ENCODE measurements at places on chromosomes 12 and 14.

- DNase-seq, result no peak
Observed at GRCh38 chr14:41055589-41055988, 551.1 kb upstream of the LRFN5 start.

- no peak for DNase-seq
Observed at GRCh38 chr12:10554228-10554755, 48.6 kb downstream of the EIF2S3B start.

- DNase-seq, result no peak
Observed at GRCh38 chr14:73263606-73264005, 26.3 kb downstream of the PAPLN start.

GRCh38 chr14:90137807-90138206, 76.0 kb downstream of the KCNK13 start:
- no peak for DNase-seq

GRCh38 chr12:68798882-68799234, 9.1 kb upstream of the MDM2 start:
- no peak for DNase-seq

DNA sequence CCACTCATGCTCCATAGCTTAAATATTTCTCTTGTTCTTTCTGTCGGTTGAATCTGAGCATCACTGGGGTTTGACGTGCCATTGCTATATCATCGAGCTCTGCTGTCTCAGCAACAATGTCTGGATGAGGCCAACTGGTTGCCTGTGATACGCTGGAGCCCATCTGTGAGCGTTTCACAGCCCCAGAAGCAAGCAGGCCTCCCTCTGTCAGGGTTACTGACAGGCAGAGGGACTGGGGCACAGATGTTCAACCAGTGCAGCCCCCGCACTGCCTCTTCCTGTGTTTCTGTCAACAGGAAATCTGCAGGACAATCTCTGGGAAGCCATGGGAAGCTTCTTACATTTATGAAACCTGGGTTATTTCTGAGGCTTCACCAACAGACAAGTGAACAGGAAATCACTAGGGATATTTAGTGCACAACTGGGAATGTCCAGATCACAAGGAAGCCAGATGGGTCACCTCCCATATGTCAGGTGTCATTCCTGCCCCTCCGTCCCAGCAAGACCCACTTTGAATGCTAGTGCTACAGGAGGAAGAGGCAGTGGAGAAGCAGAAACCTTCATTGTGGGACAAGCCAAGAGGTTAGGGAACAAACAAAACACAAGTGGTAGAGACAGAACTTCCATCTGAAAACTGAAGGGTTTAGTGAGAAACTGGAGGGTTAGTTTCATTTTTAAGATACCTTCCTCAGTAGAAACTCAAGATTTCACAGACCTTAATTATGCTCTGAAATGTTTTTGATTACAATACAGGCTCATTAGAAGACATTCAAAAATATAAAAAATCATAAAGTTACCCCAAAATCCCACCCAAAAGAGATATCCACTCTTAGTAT, 24.1 kb downstream of the DMAC2L start:
- no peak for DNase-seq

DNA sequence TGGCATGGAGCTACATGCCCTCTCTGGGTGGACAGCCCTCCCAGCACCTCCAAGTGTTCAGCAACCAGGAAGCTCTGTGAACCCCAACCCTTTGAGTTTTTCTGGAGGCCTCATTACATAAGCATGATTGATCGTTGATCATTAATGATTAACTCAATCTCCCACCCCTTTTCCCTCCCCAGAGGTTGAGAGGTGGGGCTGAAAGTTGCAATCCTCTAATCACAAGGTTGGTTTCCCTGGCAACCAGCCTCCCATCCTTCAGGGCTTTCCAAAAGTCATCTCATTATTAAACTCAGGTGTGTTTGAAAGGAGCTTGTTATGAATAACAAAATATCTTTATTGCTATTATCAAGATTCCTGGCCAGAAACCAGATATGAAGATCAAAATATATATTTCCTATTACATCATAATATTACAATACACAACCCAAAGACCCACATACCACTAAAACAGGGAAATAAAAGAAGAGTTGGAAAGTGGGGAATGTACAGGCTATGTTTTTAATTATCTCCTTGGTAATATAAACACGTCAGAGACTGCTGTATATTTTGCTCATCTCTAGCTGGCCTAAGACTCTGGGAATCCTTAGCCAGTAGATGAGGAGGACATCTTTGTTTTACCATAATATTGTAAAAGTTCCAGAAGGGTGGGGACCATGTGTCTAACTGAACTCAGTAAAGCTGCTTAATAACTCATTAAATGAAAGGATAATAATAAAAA, 73.6 kb downstream of the SSPN start:
- peak; percentile 69 for DNase-seq

DNA sequence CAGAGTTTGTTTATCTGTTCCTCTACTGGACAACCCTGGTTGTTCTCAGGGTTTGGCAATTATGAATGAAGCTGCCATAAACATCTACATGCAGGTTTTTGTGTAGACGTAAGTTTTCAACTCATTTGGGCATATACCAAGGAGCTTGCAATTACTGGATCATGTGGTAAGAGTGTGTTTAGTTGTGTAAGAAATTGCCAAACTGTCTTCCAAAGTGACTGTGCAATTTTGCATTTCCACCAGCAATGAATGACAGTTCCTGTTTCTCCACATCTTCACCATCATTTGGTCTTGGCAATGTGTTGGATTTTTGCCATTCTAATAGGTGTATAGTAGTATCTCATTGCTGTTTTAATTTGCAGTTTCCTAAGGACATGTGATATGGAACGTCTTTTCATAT, 39.8 kb upstream of the FBXO33 start:
- DNase-seq, result no peak

DNA sequence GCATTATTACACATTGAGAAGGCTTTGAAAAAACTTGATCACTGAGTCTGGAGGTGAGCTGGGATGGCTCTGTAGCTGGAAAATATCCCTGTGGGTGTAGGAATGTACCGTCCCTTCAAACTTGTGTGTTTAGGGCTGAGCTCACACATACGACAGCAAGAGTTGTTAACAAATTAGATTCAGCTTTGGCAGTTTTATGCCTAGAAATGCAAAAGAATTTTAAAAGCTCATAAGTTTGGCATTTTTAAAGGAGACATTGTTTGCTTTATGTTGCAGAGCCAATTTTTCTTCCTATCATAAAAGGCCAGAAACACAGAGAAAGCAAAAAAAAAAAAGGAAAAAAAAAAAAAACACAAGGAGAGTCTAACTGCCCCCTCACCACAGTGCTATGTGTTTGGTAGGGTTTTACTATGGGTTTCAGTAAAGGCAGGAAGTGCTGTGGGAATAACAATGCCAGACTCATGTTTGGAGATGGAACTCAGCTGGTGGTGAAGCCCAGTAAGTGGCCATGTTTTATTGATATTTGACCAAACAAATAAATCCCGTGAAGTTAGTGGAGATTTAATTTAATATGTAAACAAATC, 78.4 kb downstream of the DAD1 start:
- peak; percentile 88 for DNase-seq

GRCh38 chr14:63478010-63478409, 65.2 kb downstream of the PPP2R5E start:
- no peak for DNase-seq

DNA sequence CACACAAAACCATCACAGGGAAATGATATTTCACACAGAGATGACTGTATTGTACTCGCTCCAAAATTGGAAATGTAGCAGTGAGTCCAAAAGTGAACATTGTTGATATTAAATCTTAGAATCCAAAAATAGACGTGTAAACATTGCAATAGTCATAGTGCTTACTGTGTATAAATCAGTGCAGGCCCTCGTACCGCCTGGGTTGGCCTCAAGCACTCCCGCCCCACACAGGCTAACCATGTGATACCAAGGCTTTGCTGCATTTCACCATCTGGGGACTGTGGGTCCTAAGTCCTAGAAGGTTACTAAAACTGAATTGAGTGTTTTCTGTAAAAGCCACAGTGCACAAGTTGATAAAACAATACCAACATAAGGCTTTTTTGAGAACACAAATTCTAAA, 107.3 kb downstream of the PPP2R5E start:
- DNase-seq, result peak; percentile 68

DNA sequence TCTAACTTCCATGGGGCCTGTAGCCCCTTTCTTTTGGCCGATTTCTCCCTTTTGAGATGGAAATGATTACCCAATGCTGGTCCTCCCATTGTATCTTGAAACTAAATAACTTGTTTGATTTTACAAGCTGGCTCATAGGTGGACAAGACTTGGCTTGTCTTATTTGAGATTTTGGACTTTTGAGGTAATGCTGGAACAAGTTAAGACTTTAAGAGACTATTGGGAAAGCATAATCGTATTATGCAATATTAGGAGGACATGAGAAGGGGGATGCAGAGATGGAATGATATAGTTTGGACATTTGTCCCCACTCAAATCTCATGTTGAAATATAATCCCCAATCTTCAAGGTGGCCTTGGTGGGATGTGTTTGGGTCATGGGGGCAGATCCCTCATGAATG, 49.2 kb upstream of the LYZ start:
- no peak for DNase-seq

DNA sequence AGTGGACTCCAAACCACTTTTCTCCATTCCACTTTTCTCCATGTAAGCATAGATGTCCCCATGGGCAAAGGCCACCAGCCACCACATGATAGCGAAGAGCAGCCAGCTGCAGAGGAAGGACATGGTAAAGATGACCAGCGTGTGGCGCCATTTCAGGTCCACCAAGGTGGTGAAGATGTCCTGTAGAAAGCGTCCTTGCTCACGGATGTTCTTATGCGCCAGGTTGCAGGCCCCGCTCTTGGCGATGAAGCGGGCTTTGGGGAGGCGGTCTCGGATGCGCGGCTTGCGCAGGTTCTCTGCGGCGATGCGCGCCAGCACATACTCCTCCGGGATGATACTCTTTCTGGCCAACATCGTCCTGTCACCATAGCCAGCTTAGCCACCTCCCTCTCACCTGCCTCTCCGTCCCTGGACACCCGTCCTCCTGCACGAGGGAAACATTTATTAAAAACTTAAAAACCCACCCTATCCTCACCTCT, 1.2 kb downstream of the KCNJ8 start:
- DNase-seq, result peak; percentile 13

DNA sequence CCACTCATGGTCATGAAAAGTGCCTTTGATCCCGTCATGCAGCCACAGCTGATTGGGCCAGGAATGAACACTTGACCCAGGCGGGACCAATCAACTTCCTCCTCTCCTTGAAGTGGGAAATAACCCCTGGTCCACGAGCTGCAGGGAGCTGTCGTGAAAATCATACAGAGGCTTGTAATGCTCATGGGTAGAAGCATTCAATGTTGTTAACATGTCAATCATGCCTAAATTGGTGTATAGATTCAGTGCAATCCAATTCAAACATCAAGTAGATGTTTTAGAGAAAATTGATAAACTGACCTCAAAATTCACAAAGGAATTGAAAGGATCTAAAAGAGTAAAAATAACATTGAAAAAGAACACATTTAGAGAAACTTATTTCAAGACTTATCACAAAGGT, 1019.0 kb upstream of the TMEM132C start:
- DNase-seq, result no peak

DNA sequence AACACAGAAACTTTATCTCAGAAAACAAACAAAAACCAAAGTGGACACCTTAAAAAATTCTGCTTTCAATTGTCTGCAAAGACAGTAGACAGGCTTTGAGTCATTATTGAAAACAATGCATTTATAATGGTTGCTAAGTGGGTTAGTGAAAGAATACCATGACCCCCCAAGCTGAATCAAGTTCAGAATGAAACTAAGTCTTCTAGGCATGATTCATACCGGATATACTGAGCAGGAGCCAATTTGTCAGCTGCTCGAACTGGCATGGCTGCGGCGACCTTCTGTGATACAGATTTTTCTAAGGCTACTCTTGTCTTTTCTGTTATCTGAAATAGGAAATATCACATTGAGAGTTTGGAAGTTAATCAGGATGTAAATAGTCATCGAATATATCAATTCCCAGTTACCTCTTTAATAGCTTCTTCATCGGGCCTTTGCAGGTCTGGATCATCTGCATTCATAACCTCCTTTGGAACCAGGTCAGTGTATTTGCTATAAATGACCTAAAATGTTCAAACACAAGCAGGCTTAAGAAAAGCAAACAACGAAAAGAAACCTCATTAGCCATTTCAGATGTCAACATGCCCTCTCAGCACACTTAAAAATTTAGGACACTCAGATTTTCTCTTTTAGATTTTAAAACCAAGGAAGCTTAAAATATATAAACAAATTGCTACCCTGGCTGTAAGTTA, 22.3 kb downstream of the SNW1 start:
- no peak for DNase-seq

- DNase-seq, result no peak
Observed at GRCh38 chr12:123040106-123040505, 59.6 kb downstream of the ARL6IP4 start.

- DNase-seq, result no peak
Observed at GRCh38 chr12:126361804-126362203, 1296.6 kb downstream of the AACS start.

DNA sequence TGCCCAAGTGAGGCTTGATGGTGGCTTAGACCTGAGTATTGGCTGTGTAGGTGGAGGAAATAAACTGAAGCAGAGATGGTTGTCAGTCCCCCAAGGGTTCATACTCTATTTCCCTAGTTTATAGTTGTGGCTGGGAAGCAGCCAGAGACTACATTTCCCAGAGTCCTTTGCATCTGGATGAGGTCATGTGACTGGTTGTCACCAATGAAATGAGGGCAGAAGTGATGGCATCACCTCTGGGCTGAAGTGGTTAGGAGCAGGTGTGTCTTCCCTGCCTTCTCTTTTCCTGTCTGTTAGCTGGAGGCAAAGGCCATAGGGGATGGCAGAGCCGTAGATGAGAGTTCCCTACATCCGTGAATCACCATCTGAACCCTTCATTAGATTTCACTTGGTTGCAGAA, 16.3 kb upstream of the NOS1 start:
- no peak for DNase-seq

GRCh38 chr12:86213012-86213411, 43.2 kb downstream of the MGAT4C start:
- DNase-seq, result no peak

DNA sequence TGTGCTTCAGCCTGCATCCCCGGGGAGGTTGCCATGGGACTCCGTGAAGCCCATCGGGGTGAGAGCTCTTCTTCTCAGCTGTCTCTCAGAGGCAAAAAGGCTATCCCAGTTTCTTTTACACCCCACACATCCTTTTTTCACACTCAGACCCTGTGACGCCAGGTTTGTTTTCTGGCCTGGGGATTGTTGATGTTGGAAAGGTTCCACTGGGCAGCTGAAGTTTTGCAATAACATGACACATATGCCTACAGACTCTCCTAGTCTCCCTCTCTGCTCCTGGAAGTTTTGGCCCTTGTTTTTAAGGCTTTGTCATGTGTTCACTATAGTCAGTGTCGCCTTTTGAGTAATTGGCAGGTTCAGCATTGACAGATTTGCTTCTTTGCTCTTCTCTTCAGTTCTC, 118.6 kb downstream of the SMOC1 start:
- no peak for DNase-seq

DNA sequence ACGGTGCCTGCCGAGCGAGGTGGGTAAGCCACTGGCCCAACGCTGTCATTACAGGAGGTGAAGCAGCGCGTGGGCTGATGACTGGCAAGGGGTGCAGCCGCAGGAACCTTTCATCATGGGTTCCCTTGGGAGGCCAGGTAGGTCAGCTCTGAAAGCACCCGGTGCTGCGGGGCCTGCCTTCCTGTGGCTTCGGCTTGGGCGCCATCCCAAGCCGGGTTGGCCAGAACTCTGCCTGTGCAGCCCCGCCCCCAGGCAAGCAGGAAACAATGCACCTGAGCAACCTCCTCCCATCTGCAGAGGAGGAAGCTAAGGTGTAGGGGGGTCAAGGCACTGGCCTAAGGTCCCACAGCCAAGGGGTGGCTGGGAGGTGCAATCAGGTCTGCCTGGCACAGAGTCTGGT, 20.0 kb upstream of the HHIPL1 start:
- no peak for DNase-seq

All from fibroblast of skin of right quadriceps (primary cell).